OCI-LY7 (cell line): ENCODE measurements at places on chromosomes 2 and 18. TPM values are rescaled to one million over a fixed set of nuclear protein-coding genes. Genes with fewer than 3 reads are reported as not detected.

- no peak for DNase-seq
Observed at GRCh38 chr2:217941339-217941738, 61.5 kb downstream of the TNS1 start.

DNA sequence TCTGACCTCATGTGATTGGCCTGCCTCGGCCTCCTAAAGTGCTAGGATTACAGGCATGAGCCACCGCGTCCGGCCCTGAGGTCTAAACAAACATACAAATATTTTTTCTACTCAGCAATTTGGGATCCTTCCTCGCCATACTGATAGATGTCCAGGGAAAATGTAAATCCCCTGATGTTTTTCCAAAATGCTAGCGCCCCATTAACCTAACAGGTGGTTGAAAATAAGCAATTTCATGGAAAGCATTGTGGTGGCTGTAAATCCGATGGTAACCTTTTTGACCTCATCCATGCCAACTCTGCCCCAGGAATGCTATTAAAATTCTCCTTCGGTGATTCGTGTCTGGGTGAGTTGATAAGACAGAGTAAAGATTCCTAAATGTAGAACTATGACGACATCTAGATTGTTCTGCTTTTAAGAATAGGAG, 19.3 kb downstream of the GEMIN6 start:
- no peak for DNase-seq

GRCh38 chr2:216300906-216301305, 71.4 kb downstream of the MARCHF4 start:
- no peak for DNase-seq

DNA sequence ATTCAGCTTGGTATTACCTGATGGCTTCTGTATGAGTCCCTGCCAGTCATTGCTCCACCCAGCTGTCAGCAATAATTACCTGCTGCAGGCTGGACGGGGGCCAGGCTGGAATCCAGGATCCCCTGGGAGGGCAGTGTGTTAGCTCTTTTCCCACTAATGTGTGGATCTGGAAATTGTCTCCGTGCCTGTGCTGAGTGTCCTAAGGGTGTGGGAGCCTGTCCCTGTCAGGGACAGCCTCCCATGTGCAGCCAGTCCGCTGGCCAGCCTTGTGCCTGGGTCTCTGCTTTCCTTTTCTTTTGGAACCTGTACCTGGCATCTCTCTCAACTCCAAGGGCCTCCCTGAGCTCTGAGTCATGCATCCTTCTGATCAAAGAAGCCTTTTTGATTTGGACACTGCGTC, 107.2 kb upstream of the SPRED2 start:
- DNase-seq: no peak

GRCh38 chr2:21412944-21413443, 289.2 kb downstream of the TDRD15 start:
- no peak for DNase-seq

GRCh38 chr2:151252646-151253045, 9.0 kb downstream of the RBM43 start:
- no peak for DNase-seq

DNA sequence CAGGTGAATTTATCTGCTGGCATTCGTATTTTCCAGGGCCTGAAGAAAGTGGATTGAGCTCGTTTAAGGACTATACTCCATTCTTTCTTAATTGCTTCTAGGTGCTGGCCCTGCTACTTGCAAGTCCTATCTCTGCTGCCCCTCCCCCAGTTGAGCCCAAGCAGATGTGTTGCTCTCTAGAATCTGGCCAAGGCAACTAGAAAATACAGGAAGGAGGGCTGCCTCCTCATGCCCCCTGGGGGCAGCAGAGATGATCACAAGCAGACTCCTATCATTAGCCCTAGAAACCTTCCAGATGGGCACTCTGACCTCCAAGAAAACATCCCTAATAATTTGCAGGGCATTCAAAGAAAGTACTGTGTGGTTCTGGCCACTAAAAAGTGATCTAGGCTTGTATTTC, 72.5 kb upstream of the CYP26B1 start:
- DNase-seq: peak; percentile 14

DNA sequence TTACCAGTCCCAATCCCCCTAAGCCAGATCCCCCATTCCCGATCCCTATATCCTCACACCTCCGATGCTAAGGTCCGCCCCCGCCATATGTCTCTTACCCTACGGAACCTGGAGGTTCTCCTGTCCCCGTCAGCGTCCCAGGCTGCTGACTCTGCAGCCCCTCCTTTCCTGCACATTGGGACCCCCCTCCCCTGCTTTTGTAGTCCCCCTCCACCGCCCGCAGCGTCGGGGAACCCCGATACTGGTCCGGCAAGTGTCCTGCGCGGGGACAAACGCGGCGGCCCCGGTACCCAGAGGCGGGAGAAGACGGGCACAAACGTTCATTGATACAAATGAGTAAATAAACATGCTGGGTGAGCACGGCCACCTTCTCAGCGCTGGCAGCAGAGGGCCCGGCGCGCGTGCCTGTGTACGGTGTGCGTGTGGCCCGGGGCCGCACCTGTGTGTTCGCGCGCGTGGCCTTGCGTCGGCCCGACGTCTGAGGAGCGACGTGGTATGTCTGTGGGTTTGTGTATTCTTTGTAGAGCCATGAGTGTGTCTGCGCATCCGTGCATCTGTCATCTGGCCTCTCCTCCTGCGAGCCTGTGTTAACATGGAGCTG, 2.0 kb upstream of the CYP26B1 start:
- no peak for DNase-seq

DNA sequence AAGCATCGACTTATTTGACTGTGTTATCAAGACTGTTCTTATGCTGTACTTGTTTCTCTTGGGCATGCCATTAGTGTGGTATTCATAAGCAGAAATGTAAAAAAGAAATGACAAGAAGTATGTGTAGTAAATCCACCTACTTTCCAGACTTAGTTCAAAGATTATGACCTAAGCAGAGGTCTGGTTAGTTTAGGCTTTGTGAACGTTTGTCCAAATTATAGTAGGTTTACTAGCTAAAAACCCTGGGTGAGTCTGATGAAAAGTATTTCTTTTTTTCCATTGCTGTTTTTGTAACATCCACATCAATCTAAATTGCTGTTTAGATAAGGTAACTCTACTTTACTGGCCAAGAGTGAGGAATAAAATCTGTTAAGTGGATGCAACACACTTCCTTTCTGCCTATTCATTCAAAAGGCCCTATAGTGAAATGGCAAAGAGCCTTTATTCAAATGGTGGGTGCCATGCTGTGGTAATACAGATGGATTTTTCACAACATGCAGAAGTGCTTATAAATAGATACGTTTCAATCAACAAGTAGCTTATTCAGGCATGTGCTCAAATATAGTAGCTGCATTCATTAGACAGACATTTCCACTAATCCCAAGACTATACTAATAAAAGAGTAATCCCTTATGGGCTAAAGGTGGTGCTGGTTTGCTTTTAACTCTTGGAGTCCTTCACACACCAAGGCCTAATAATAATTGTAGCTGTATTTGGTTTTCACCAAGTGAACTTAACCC, 122.5 kb upstream of the LTBP1 start:
- DNase-seq: no peak

DNA sequence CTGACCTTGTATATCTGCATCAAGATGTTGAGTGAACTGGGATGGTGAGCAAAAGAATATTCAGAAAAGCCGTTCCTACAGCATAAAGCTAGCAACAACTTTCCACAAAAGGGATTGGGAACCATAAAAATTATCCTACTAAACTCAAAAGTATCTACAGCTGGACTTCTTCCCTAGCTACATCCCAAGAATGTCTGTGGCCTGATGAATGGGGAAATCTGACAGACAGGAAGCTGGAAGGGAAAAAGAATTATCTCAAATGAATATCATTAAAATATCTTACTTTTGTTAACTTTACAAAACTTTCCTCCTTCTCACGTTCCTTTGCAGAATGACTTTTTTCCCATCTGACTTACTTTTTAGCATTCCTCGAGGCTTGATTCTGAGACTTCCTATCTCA, 150.9 kb downstream of the PDE11A start:
- no peak for DNase-seq

DNA sequence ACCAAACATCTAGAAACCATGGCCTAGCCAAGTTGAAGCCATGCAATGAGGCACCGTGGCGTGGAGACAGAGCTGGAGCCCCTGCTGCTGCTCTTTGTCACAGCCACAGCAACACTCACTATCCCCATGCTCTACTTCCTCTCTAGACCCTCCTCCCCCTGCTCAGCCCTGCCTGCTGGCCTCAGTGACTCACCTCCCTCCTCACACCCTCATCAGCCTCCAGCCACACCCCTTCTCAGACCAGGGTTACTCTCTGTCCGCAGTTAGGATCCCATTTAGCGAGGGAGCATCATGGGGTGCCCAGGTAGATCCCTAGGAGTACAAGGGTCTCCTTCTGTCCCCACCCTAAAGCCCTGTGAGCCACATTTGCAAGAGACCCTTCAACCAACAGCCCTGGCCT, 25.4 kb upstream of the SOX11 start:
- no peak for DNase-seq

DNA sequence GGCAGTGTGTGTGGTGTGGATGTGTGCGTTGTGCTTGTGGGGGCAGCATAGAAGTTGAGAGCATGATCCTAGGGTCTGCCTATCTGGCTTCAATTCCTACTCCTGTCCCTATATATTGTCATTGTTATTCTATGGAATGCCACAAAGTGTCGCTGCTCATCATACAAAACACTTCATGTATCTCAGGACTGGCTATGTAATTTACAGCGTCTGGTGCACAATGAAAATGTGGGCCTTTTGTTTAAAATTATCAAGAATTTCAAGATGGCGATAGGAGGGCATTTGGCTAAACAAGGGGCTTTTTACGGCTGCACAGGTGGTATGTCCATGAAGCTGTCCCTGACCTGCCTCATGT, 3.4 kb downstream of the SERPINB2 start:
- no peak for DNase-seq

GRCh38 chr2:112164876-112165275, 26.7 kb downstream of the FBLN7 start:
- DNase-seq: no peak

The FARP2 gene
- 47.9 and 52.7 TPM in 2 replicates for total RNA-seq

The FNDC4 gene
- not detected in 2 replicates for total RNA-seq

The LRRTM4 gene
- not detected in 2 replicates for total RNA-seq

The MERTK gene
- 0.22 and 0.38 TPM in 2 replicates for total RNA-seq

The PAX3 gene
- not detected in 2 replicates for total RNA-seq

The MOCOS gene
- not detected in 2 replicates for total RNA-seq

The BMP10 gene
- not detected in 2 replicates for total RNA-seq

The SLC1A4 gene
- total RNA-seq: 27.7 and 31.1 TPM in 2 replicates

The COL3A1 gene
- not detected in 2 replicates for total RNA-seq

The DYTN gene
- total RNA-seq: not detected in 2 replicates

The AAMP gene
- 59.7 and 68.7 TPM in 2 replicates for total RNA-seq
